ENCODE measurements at places on chromosomes 7 and 10. TPM values are rescaled to one million over a fixed set of nuclear protein-coding genes. Genes with fewer than 3 reads are reported as not detected.

The HOXA5 gene
- total RNA-seq = not detected

The C10orf53 gene
- not detected for total RNA-seq

The NPY gene
- not detected for total RNA-seq

The TMEM229A gene
- not detected for total RNA-seq

The ZNF487 gene
- total RNA-seq = 1.9 TPM

The FOXK1 gene
- 38.5 TPM for total RNA-seq

The ASAH2 gene
- 1.8 TPM for total RNA-seq

DNA sequence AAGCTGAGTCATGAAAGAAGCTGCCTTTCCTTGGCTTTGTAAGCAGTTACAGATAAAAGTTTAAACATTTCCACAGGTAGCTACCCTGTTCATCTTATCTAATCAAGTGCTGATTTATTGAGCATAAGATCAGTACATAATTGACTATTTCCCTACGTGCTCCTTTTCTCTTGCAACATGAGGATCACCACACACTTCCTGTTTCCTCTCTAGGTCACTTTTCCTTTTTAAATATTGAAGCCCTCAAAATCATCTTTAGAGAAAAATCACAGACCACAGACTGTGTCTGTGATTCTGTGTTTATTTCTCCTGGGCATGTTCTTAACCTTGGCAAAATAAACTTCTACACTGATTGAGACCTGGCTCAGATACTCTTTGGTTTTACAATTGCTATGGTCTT lies 69.5 kb downstream of the ZNF37A start:
- H3K27ac ChIP-seq = no peak overlapping the region
- no peaks in the 10 kb centered on the region for H3K4me1 ChIP-seq
- DNase-seq = no peak
- H3K36me3 ChIP-seq = no peaks in the 10 kb centered on the region
- H3K4me3 ChIP-seq = no peak overlapping the region

GRCh38 chr7:69630292-69630691 lies 32.0 kb downstream of the AUTS2 start:
- H3K4me1 ChIP-seq = no peaks in the 10 kb centered on the region
- H3K27ac ChIP-seq = no peak overlapping the region

DNA sequence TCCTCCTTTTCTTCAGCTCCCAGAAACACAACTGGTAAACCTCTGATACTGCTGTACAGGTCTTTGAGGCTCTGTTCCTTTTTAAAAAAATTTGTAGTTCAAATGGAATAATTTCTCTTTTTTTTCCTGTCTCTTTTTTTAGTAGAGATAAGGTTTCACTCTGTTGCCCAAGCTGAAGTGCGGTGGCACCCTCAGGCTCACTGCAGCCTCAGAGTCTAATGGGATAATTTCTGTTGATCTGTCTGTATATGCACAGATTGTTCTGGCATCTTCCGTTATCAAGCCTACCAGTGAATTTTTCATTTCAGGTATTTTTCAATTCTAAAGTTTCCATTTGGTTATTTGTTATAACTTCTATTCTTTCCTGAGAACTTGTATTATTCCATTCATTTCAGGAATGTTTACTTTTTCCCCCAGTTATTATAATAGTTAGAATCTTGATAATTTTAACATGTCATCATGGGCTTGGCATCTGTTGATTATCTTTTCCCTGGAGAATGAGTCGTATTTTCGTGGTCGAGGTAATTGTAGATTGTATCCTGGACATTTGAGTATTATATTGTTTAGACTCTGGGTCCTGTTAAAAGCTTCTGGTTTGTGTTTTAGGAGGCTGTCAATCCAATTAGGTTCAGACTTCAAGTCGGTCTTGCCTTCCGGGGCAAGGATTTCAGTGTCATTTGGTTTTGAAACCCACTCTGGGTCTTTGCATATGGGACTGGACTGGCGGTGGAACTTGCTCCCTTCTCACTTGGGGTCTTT lies 24.5 kb downstream of the CRCP start:
- H3K36me3 ChIP-seq = peaks cover 53% of the 10 kb centered on the region
- H3K27me3 ChIP-seq = no peaks in the 10 kb centered on the region
- no peak for DNase-seq
- H3K4me1 ChIP-seq = no peaks in the 10 kb centered on the region
- H3K4me3 ChIP-seq = no peak overlapping the region

DNA sequence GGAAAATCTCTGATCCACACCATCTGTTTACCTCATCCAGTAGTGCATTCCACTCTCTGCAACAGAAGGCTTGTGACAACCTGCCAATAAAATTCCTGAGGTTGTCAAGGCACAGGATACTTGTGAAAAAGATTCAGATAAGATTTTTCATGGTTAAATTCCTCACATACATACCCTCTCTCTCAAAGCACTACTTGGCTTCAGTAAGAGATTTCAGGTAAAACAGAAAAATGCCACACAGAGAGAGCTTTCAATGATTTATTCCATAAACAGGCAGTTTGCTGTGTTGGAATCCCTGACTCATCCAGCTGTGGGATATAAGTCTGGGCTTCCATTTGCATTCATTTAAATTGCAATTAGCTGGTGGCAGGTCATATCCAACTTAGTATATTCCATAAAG lies 99.7 kb upstream of the CAV2 start:
- no peak overlapping the region for H3K4me3 ChIP-seq
- peaks cover 12% of the 10 kb centered on the region for H3K27me3 ChIP-seq
- no peaks in the 10 kb centered on the region for H3K36me3 ChIP-seq

DNA sequence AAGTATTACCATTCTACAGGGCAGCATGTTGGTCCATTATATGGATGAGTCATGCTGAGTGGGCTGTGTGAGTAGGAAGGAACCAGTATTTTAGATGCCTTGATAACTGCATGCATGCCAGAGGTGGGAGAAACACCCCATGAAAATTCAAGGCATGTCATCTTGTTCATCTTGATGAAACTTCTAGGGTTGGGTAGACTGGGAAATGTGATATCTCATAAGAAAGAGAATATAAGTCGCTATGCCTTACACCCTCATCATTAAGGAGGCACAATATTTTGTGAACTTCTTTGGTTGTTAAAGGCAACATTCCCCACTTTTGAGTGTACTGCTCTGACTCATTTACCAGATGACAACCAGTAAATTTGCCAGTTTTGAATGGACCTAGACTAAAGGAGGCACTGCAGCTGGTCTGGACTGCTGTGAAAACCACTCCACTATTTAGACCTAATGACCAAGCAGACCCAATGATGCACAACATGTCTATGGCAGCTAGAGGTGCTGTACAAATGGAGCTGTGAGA lies 48.0 kb downstream of the ZNF365 start:
- H3K27me3 ChIP-seq = peaks cover 10% of the 10 kb centered on the region
- H3K27ac ChIP-seq = no peak overlapping the region
- no peak for DNase-seq
- peaks cover 20% of the 10 kb centered on the region for H3K4me1 ChIP-seq
- no peak overlapping the region for H3K4me3 ChIP-seq

DNA sequence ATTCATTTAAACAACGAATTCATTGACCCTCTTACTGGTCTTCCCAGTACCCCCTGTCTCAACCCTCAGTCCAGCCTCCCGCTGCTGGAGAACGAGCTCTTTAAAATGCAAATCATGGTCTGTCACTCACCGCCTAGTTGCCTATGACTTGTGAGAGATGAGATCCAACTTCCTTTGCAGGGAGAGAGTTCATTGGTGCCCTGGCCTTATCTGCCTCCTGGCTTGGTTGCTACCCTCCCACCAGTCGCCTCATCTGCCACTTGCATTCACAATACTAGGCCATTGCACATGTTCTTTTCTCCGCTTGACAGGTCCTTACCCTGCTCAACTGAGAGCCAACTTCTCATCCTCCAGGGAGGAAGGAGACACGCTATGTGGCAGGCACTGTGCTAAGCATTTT lies 54.0 kb upstream of the MXI1 start:
- H3K4me1 ChIP-seq = peaks cover 17% of the 10 kb centered on the region
- no peak for DNase-seq
- H3K27me3 ChIP-seq = peaks cover 74% of the 10 kb centered on the region
- H3K36me3 ChIP-seq = no peaks in the 10 kb centered on the region

- no peak for DNase-seq
- H3K27me3 ChIP-seq = no peaks in the 10 kb centered on the region
- H3K27ac ChIP-seq = no peak overlapping the region
- H3K4me3 ChIP-seq = no peak overlapping the region
- H3K4me1 ChIP-seq = no peaks in the 10 kb centered on the region
- H3K36me3 ChIP-seq = no peaks in the 10 kb centered on the region
Observed at GRCh38 chr7:70092314-70093204, 494.3 kb downstream of the AUTS2 start.

- H3K36me3 ChIP-seq = no peaks in the 10 kb centered on the region
- H3K27me3 ChIP-seq = no peaks in the 10 kb centered on the region
- no peak overlapping the region for H3K4me3 ChIP-seq
- no peak overlapping the region for H3K27ac ChIP-seq
- no peak for DNase-seq
Observed at GRCh38 chr10:58734116-58734515, 221.4 kb downstream of the BICC1 start.

DNA sequence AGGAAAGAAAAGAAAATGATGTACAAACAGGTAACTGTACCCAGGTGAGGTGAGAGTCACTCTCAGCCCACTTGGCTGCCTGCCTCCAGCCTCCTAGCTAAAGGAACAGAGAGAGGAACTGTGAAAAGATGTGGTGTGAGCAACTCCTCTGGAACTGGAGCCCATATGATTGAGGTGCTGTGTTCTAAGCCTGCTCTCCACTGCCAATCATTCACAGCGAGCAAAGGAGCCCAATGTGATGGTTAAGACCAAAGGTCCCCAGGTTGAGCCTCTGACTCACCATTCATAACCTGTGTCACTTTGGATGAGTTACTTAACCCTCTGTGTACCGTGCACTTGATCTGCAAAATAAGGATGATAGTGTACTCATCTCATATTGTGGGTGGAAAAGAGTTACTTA lies 868.1 kb upstream of the AUTS2 start:
- no peaks in the 10 kb centered on the region for H3K27me3 ChIP-seq
- no peak overlapping the region for H3K4me3 ChIP-seq

DNA sequence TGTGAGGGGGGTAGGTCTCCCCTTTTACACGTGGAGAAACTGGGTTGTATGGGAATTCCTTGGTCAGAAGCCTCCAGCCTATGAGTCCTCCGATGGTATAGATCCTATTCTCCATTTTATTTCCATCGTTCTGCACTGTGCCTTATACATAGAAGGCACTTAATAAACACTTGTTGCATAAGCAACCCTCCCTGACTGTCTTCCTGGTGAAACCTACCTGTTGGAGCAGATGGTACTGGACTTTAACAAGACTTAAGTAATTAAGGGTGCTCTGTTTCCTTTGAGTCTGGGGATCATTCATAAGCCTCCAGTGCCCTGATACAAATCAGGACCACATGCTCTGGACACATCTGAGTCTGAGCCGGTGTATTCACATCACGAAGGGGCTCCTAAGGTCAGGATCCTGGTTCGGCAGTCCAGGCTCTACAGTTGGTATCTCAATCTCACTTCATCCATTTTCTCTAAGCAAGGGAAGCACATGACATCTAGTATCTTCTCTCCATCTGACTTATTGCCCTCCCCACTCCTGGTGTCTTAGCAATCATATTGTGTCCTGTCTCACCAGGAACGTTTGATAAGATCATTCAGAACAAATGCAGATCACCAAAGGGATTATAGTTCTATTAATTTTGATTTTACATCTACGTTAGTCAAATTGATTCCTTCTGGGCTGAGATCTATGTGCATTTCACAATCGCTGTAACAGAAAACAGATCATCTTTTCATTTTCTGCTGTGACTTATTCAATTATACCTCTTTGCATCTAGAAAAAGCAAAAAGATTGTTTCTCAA lies 22.8 kb upstream of the EZH2 start:
- no peaks in the 10 kb centered on the region for H3K27me3 ChIP-seq
- H3K4me1 ChIP-seq = peaks cover 39% of the 10 kb centered on the region
- no peak for DNase-seq
- H3K36me3 ChIP-seq = no peaks in the 10 kb centered on the region
- H3K4me3 ChIP-seq = no peak overlapping the region
- H3K27ac ChIP-seq = no peak overlapping the region

DNA sequence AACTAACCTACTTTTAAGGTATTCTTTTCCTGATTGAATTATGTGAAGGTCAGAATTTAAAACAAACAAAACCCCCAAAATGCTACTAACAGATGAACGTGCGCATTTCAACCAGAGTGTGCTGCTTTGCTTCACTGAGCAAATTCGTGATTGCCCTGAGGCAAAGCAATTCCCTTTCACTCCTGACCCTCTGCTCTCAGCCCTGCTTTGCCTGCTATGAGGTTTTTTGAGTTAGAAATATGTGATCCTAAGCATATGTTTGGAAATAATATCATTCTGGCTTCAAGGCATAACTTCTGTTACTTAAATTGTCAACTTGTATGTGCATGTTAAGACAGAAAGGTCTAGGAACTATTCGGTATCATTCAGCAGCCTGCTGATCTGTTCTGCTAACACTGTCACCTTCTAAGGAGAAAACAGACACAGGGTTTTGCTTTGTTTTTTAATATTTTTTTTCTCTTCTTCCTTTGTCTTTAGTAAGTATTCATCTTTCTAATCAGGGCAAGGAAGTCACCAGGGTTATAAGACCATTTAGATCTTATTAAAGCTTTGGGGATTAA lies 124.2 kb downstream of the GNAT3 start:
- H3K4me3 ChIP-seq = no peak overlapping the region
- no peaks in the 10 kb centered on the region for H3K4me1 ChIP-seq
- H3K27ac ChIP-seq = no peak overlapping the region
- peaks cover 4% of the 10 kb centered on the region for H3K27me3 ChIP-seq
- no peaks in the 10 kb centered on the region for H3K36me3 ChIP-seq
- no peak for DNase-seq

GRCh38 chr7:32043688-32044087 lies 26.5 kb downstream of the PDE1C start:
- no peak for DNase-seq
- no peaks in the 10 kb centered on the region for H3K36me3 ChIP-seq
- no peaks in the 10 kb centered on the region for H3K4me1 ChIP-seq
- H3K27me3 ChIP-seq = no peaks in the 10 kb centered on the region

- no peak for DNase-seq
- H3K4me3 ChIP-seq = no peak overlapping the region
- H3K27me3 ChIP-seq = no peaks in the 10 kb centered on the region
- H3K36me3 ChIP-seq = peaks cover 52% of the 10 kb centered on the region
Observed at GRCh38 chr10:96138102-96138501, 8.0 kb downstream of the ZNF518A start.
